ENCODE measurements at places on chromosomes 3 and 15. TPM values are rescaled to one million over a fixed set of nuclear protein-coding genes. Genes with fewer than 3 reads are reported as not detected.

DNA sequence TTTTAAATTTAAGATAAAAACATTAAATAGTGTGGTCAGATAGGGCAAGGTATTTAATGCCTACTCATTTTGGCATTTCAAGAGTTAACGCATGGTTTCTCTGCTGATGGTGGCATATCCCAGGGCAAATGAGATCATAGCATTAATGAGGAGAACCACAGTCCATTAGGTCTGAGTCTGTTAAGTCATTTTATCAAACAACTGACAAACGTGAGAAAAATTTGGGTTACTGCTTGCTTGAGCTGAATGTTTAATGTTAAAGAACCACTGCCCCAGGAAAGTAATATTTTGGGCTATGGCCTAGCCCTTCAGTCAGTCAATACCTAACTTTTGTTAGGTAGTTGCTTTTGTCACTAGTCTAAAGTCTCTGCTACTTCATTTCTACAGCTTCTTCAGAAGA is 37.9 kb upstream of the SLC2A2 start:
- no peak for DNase-seq

- no peak for DNase-seq
Measured at GRCh38 chr3:46656778-46657556, 36.5 kb downstream of the ALS2CL start.

- no peak for DNase-seq
Measured at GRCh38 chr3:129318921-129319320, 40.3 kb downstream of the HMCES start.

- no peak for DNase-seq
Measured at GRCh38 chr3:81554388-81554787, 207.1 kb downstream of the GBE1 start.

- no peak for DNase-seq
Measured at GRCh38 chr3:79184251-79184650, 583.5 kb downstream of the ROBO1 start.

Gene CPN2
- not detected for total RNA-seq

All from neural progenitor cell (in vitro differentiated cells).